ENCODE measurements at places on chromosomes 12 and 14.

GRCh38 chr14:97390096-97390724, 593.0 kb downstream of the VRK1 start:
- DNase-seq: no peak

DNA sequence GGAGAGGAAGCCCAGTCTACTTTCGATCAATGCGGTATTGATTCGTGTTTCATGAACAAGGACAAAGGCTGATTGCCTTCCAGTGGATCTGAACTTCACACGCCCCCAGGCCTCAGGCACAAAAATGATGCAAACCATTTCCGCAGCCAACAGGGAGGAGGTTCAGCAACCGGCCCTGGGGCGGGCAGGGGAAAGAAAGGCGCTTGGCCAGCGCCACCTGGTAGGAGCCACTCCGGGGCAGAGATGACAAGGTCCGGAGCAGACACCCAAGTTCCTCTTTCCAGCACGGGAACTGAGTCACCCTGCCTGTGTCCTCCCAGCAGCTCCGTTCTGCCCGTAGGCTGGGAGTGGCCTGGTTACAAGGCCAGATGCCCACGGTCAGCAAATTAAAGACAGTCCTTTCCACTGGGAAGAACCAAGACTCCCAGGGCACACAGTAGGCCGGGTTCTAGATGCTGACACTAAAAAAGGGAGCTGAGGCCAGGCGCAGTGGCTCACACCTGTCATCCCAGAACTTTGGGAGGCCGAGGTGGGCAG, 136.3 kb downstream of the SCARB1 start:
- DNase-seq: no peak

DNA sequence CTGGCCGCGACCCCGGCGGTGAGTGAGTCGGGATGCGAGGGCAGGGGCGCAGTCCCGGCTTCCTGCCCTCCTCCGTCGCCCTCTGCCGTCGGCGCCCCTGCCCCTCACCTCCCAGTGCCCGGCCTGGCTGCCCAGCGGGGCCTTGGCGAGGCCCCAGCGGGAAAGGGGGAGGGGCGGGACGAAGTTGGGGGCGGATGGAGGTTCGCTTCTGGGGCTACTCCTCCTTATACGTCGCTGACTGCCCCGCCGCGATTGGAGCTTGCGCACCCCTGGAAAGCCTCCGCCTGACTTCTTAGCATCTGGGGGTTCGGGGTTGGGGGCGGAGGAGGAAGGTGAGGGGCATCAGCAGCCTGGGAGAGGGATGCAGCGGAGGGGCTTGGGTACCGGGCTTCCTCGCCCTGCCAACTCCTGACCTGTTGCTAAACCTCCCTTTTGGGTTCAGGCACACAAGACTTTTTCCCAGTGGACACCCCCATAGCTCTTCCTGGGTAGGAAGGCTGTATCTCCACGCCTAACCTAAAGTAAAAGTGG, 406 bp downstream of the TMEM263 start:
- DNase-seq: peak; percentile 37

GRCh38 chr12:120064054-120064940, 52.3 kb downstream of the RAB35 start:
- DNase-seq: no peak

GRCh38 chr12:13347241-13348043, 150.9 kb downstream of the EMP1 start:
- no peak for DNase-seq

DNA sequence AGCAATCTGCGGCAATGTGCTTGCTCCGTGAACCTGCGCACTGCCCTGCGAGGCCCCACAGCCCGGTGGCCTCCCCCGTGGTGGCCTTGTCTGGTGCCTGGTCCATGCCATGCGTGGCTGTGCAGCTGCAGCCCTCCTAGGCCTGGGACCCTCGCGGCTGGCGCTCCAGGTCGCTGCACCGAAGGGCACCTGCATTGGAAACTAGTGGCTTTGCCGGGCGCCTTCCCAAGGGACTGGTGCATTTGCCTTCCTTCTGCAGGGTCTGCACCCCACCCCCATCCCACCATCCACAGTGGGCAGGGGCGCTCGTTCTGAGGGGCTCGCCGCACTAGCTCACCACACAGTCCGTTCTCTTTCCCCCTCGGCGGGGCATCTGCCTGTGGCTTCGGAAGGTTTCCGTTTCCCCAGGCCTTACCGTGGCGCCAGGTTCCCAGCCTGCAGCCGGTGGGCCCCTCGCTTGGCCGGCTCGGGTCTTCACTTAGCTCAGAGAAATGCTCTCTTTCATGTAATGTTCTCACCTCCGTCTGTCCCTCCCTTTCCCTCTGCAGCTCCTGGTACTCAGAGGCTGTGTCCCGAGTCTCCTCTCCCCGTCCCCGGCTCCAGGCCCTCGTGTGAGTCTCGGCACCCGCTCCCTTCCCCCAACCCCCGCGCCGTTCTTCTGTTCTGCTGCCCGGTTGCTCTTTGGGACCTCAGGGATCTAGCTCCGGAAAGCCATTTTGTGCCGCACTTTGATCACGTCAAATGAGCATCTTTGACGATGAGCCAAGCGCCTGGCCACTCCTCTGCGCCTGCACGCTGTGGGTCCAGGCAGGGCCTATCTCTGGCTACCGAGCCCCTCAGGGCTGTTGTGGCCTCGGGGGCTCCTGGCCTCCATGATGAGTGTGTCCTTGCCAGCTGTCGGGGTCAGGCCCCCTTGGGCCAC, 31.9 kb downstream of the JAG2 start:
- DNase-seq: no peak

- no peak for DNase-seq
These were observed 162.0 kb upstream of the LMNTD1 start for GRCh38 chr12:25715102-25715501.

DNA sequence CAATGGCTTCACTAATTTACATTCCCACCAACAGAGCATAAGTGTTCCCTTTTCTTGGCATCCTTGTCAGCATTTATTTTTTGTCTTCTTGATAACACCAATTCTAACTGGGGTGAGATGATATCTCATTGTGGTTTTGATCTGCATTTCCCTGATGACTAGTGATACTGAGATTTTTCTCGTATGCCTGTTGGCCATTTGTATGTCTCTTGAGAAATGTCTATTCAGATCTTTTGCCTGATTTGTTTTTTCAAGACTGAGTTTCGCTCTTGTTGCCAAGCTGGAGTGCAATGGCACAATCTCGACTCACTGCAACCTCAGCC, 4.7 kb upstream of the PLD4 start:
- DNase-seq: no peak

- DNase-seq: no peak
These were observed 74.4 kb upstream of the FBRSL1 start for GRCh38 chr12:132415327-132416120.
